ENCODE measurements at places on chromosomes 16 and 17.

DNA sequence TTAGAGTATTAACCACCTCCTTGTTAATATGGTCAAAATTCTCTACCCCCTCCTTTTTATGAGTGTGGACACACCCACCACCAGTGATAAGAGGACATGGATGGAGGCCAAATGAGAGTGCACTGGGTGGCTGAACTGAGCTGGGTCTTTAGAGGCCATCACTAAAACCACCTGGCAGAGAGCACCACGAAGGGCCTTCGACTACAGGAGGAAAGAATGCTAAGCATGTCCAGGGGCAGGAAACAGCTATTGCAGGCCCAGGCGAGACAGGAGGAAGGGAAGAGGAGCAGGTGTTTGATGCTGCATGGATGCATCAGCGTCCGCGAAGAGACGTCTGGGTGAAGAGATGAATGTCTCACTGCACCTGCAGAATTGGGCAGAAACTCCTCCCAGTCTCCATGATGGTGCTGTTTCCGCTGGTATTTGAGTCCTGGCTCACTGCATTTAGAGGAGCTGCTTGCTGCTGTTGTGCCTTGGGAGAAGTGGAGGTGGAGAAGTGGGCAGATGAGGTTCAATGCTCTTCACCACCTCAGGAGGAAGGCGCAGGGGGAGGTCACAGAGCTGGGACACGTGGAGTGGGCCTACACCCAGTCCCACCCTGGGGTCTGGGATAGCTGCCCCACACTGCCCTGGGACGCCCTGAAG is 33.2 kb downstream of the SPHK1 start:
- DNase-seq: no peak

DNA sequence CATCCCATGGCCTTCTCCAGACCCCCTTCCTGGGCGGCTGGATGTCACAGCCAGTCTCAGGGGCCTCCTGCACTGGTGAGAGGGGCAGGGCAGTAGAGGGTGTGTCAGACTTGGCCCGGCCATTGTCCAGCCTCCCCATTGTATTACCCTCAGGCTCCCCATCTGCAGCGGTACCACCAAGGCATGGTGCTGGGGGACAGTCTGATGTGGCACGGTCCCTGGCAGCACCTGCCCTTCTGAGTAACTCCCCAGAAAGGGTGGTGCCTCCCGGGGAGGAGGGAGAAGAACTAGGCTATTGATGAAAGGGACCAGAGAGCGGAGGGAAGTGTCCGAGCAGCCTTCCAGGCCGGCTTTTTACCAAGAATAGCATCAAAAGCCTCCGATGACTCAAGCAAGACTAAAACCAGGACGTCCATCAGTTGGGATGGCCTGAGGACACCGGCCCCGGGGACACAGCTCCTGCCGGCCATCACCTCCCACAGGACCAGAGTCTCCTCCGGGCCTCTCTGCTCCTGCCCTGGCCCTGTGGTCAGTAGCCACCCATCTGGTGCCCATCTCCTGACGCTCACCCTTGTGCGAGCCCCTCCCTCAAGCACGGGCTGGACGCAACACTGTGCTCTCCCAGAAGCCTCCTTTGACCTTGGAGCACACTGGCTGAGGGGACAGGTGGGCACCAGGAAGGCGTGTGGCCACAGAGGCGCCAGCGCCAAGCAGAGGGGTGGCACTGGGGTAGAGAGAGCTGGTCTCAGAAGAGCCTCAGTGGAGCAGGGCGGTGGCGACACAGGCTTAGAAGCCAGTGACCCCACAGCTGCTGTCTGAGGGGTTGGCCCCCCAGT is 5.8 kb upstream of the CPNE7 start:
- DNase-seq: no peak

DNA sequence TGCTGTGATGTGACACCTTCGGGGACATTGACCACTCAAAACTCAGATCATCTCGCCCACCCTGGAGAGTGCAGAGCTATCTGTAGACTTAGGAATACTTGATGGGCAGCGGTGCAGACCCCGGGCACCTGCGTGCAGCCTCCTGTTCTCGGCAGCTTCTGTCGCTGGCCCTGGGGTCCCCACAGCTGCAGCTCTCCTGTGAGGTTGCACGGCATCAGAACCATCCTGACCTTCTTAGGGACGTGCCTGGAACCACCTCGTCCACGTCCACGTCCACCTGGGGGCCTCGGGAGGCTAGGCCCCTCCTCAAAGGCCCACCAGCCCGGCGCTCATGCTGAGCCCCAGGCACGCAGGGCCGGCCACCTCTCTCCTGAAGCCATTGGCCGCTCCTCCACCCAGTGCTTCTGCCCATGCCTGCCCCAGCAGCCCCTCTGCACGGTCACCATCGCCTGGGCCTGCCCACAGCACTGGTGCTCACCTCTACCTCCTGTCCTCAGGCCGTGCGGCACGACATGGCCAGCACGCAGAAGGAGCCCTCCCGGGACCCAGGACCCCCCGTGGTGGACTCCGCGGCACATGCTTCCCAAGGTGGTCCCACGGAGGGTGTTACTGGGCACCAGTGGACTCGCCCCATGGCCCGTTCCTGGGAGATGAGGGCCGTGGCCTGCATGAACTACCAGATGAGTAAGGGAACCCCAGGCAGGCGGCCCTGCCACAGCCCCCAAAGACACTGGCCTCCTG is 2.3 kb upstream of the WFIKKN1 start:
- no peak for DNase-seq

- no peak for DNase-seq
Measured at GRCh38 chr17:64449545-64449944, 630 bp downstream of the MILR1 start.

DNA sequence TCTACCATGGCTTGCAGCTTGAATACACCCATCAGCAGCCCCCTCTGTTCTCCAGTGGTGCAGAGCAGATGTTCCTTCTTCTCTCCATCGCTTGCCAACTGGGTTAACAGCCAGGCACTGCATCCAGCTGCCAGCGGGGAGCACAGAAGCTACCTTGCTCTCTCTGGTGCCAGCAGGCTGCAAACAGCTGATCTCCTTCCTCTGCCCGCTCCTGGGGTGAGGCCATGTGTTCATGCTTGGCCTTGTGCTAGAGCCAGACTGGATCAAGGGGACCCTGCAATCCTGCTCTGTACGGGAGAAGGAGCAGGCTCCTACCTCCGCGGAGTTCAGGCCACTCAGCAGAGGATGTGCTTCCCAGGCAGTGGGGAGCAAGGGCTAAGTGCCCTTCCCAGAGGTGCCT is 24.1 kb upstream of the ENGASE start:
- DNase-seq: no peak

- DNase-seq: no peak
Measured at GRCh38 chr17:78107976-78108725, 20.4 kb downstream of the TMC6 start.

- DNase-seq: no peak
Measured at GRCh38 chr17:6420173-6420641, 14.7 kb downstream of the AIPL1 start.

DNA sequence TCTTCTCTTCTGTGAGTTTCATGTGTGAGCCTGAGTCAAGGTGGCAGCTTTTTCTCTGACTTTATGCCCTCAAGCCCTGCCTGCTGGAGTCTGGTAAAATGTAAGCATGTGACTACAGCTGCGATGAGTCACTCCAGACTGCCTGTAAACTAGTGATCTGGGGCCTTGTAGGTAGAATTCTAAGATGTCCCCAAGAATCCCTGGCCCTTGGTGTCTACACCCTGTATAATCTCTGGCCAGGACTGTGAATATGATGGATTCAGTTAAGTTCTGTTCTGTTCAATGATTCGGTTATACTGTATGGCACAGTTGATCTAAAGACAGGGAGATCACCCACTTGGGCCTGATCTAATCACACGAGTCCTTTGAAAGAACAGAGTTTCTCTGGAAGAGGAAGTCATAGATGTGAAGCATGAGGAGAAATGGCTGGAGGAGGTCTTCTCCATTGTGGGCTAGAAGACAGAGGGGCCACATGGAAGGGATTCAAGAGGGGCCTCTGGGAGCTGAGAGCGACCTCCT is 29.8 kb downstream of the PRSS54 start:
- DNase-seq: no peak

DNA sequence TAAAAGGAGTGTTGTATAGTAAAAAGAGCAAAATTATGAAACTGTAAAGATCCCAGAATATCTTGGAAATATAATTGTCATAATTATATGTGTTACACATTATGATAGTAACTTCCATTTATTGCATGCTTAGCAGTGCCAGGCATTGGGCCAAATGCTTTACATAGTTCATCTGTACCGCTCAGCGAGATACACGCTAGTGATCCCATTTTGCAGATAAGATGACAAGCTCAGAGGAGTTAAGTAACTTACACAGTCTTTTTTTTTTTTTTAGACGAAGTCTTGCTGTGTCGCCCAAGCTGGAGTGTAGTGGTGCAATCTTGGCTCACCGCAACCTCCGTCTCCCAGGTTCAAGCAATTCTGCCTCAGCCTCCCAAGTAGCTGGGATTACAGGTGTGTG is 6.8 kb upstream of the EZH1 start:
- no peak for DNase-seq

GRCh38 chr16:87150681-87151280 is 166.4 kb downstream of the C16orf95 start:
- no peak for DNase-seq

DNA sequence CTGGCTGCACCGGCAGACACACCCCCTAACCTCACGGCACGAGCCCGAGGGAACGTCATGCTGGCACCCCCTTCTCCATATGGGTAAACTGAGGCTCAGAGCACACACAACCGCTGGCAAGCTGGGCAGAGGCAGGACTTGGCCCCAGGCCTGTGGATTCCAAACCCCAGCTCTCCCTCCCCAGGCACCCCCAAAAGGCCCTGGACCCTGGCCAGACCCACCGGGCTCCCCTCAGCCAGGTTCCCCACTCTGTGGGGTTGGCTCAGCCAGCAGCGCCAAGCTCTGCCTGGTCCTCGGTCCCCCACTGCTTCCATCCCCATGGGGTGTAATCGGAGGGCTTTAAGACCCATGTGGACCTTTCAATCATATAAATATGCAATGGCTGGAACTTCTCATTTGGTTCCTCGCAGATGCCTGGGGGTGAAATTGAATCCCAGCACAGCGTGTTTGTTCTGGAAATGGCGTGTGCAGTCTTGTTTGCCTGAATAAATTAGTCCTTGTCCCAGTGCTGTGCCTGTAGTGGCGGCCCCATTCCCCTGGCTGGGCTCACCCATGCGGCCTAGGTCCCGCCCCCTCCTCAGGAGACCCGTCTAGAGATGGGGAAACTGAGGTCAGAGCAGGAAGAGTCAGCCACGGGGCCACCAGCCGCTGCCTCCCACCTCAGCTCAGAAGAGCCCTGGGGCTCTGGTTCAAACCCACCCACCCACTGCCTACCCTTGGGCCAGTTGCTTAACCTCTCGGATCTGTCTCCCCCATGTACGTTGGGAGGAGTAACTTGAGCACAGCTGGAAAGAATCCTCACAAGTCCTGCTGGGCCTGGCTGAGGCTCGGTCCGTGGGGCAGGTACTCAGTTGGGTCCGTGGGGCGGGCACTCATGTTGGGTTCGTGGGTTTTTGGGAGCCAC is 57.3 kb downstream of the ZFPM1 start:
- no peak for DNase-seq

DNA sequence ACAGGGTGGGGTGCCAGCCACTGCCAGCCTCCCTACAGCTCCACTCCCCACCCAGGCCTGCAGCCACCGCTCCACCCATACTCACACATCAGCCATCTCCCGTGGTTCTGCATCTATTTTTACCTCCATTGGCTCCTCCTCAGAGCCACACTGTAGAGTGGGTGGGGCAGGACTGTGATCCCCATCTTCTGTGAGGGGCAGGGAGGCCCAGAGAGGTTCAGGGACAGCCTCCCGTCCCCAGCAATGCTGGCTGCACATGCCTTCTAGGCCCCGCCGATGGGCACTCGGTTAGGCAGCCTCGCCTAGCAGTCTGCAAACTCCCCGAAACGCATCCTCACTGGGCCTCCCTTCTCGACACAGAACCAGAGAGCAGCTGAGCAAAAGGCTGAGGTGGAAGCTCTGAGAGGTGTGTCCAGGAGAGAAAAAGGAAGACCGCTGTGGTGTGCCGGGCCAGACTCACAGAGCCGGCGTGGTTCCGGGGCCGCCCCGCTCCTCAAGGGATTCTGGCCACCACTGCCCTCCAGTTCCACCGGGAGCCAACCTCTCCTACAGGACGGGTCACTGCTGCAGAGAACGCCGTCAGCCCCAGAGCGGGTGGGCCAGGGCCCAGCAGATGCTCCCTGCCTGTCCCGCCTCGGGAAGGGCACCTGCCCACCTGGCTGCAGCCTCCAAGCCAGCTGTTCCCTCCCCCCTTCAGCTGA is 71.9 kb downstream of the ABR start:
- DNase-seq: no peak

DNA sequence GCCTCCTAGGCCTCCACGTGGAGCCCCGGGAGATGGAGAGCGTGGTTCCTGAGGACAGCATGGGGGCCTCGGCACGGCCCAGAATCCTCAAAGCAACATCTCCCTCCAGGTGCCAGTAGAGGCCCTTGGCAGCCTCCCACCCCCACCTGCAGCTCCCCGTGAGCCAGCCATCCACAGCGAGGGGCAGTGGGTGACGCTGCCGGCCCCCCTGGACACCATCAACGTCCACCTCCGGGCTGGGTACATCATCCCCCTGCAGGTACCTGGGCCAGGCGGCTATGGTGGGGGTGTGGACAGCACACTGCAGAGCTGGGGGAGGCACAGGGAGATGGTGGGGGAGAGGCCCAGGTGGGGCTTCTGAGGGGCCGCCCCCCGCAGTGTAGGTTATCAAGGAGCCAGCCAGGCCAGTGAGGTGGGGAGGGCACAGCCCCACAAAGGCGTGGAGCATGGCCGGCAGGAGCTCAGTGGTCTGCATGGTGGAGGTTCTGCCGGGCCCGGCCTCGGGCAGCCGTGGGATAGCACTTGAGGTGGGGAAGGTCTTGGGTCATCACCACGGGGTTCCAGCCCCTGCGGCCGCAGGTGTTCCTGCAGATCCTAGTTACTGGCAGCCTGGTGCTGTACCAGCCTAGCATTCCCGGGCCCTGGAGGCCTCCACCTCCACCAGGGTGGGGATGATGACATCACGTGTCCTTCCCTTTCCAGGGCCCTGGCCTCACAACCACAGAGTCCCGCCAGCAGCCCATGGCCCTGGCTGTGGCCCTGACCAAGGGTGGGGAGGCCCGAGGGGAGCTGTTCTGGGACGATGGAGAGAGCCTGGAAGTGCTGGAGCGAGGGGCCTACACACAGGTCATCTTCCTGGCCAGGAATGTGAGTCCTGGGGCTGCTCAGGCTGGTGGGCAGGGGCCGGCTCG is 16.4 kb downstream of the GAA start:
- no peak for DNase-seq

DNA sequence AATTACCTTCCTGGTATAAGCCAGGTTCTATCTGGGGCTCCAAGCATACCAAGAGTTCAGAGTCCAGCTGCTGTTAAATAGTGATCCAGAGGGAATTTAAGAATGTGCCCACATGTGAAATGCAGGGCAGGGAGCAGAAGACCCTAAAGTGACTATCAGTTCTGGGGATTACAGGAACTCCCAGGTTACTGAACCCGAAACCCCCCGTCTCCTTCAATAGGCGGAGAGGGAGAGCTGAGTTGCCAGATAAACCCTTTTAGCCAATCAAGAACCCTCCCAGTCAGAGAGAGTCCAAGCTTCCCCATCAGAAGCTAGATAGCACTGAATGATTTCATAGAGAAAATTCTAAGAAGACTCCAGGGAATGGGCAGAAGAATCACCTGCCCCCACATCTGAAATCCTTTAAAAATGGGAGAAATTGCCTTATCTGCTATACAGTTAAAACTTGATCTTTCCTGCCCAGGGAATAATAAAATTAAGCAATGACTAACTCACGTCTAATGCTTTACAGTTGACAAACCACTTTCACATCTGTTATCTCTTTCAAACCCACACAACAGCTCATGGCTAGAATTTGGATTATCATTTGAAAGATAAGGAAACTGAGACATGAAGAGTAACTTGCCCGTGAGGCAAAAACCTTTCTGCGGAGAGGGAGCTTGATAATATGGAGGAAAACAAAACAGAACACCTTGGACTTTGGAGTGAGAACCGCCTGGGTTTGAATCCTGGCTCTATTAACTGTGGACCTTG is 10.2 kb downstream of the NOG start:
- no peak for DNase-seq

GRCh38 chr17:49209061-49209571 is 1.3 kb downstream of the GNGT2 start:
- no peak for DNase-seq

Data from GM19239 (cell line).